ENCODE measurements at places on chromosomes 6 and 20.

- no peak for DNase-seq
These were observed 3.1 kb upstream of the RGL2 start for GRCh38 chr6:33301877-33302276.

DNA sequence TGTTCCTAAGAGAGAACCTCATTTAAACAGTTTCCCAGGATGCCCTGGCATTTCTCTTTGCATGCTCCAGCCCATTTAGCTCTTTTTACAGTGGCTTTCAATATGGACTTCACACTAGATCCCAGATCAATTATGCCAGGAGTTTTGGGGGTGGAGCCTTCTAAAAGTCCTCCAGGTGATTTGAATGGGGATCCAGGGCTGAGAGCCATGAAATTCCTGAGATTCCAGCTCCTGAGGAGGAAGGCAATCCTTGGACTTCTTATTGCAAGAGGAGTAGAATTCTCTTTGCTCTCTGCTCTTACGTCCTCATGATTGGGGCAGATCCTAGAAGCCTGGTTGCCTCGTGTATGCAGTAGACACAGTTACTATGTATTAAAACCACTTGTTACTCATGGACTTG lies 184.2 kb downstream of the DHX35 start:
- DNase-seq = no peak

- no peak for DNase-seq
These were observed 48.1 kb upstream of the CDH22 start for GRCh38 chr20:46356195-46357029.

- no peak for DNase-seq
These were observed 80.6 kb downstream of the OTOR start for GRCh38 chr20:16828666-16829305.

- DNase-seq = no peak
These were observed 127.3 kb downstream of the DLL1 start for GRCh38 chr6:170163405-170164170.

DNA sequence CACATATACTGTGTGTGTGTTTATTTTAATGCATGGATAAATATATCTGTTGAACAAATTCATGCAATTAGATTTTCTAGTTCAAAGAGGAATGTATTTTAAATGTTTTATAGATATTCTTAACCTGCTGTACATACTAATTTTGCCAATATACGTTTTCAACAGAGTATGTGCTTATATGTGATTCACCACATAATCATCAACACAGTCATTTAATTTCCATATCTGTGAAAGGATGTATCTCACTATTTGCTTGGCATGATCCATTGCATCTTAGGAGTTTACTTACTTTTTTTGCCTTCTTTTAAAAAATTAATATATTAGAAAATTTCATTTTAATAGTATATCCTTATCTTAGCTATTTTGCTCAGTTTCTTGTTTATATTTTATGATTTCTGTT lies 902.3 kb upstream of the CITED2 start:
- DNase-seq = no peak

All from SK-N-MC (cell line).